ENCODE measurements at places on chromosomes 6 and 20.

DNA sequence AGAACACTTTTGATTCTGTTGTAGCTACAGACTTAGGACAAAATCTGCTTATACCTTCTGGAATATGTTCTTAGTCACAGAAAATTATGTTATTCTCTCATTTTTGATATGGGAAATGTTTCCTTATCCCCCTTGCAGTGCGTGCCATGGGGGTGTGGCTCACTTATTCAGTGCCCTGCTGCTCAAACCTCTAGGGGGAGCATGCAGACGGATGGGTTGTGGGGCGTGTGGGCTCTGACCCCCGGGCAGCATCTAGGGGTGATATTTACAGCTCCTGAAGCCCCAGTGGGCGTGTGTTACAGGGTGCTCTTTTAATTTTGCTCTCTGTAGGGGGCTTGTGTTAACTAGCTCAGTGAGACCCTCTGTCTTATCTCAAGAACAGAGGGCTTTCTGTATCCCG lies 61.3 kb upstream of the FERMT1 start:
- no peak for DNase-seq

- peak; percentile 67 for DNase-seq
Observed at GRCh38 chr6:125858427-125859320, 67.9 kb downstream of the NCOA7 start.

DNA sequence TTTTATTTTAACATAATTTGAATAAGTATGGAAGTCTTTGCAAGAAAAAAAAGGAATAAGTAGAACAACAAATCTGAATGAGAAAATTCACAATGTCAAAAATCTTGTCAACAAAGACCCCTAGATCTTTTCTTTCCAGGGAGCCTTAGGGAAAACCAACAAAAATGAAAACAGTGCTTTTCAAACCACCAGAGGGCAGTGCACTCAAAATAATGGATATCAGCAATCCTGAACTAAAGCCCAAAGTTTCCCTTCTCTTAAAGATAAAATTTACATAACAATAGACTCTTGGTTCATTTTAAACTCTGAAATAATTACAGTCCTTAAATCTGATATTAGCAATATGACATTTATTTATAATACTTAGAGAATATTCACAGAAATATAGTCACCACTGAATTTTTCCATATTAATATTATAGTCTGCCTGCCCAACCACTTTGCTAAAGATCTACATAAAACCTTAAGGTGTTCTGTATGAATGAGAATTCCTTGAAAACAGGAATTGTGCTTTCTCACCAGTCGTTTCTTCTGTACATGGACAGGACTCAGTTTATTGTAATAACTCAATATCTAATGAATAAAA lies 105.3 kb upstream of the BMP5 start:
- peak; percentile 52 for DNase-seq

GRCh38 chr6:113396730-113397129 lies 460.4 kb upstream of the MARCKS start:
- DNase-seq, result no peak

GRCh38 chr20:34904202-34904621 lies 27.8 kb downstream of the ACSS2 start:
- no peak for DNase-seq

DNA sequence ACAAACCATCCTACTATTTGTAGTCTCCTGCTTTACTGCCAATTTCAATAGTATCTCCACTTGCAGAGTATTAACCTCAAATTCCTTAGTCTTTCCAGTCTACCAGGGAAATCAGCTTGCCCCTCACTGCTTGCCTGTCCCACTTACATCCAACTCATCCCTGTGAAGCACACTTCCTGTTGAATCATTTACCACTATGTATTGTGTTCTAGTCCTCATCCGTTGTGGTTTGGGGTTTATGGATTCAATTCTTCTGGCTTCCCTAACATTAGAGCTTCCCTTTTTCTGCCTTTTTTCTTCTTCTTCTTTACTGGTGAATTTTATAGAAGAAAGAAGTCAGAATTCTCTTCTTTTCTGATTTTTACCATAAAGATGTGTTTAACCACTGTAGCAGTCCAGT lies 5.1 kb upstream of the TXLNB start:
- peak; percentile 67 for DNase-seq

DNA sequence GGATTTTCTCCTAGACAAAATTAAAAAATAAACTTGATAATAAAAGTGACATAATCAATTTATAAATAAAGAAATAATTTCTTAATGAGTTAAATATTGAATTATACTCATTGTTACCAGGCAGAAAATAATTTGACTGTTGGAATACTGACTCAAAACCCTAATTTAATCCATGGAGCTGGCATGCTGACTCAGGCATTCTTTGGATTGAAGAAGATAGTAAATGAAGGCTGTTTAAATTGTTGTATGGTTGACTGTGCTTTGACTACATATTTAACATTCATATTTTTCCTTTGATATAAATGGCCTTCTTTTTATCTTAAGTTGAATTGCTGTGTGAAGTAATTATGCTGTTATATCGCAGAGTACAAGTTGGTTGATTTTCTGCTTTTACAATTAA lies 11.7 kb downstream of the MANEA start:
- no peak for DNase-seq

DNA sequence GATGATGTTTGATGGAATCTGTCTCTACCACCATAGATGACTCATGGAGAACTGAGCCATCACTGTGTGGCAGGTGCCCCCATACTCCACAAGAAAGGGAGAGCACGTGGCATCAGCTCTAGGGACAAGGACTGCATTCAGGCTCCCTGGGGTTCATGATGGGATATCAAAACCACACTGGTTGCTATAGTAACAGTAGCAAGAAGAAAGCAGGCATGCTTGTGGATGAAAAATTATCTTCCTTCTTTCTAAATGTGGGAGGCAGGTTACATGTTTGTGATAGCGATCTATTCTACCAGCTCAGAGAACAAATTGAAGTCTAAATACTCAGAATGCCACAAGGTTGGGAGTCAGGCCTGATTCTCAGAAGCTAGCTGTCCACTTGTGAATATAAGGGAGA lies 224.2 kb downstream of the ARHGAP18 start:
- no peak for DNase-seq

GRCh38 chr6:22928775-22929174 lies 359.4 kb downstream of the HDGFL1 start:
- DNase-seq, result no peak

GRCh38 chr6:121828146-121828886 lies 392.9 kb downstream of the GJA1 start:
- peak; percentile 46 for DNase-seq

GRCh38 chr20:3454831-3455230 lies 16.0 kb upstream of the ATRN start:
- DNase-seq, result no peak

DNA sequence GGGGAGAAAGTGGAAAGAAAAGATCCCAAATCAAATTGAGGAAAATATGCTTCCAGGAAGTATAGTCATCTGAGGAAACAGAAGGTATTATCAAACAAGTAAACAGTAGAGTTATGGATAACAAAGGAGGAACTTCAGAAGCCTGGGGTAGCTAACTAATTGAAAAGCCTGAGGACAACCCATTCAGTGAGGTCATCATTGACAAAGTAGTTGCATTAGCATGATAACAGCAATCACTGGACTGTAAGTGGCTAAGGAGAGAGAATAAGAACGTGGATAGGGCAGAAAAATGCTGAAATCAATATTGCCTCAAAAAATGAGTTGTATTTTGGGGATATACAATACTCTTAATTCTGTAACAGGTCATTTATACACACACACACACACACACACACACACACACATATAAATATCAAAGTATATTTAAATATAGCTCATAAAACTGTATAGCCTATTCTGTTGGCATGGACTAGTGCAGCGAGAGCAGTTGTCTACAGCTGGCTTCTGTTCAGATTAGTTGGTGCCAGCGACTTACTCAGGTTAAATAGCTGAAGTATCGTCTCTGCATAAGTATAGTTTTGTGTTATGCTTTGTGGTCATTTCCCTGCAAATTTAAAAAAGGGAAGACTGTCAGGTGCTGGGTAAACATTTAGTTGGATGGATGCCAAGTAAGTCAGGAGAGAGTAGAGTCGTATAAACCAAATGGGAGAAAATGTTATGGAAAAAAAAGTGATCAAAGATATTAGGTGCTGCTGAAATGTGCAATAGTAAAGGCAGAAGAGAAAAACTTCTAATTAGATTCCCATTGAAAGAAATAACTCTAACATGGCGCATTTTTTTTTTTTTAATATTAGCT lies 33.8 kb upstream of the CTAGE9 start:
- no peak for DNase-seq

DNA sequence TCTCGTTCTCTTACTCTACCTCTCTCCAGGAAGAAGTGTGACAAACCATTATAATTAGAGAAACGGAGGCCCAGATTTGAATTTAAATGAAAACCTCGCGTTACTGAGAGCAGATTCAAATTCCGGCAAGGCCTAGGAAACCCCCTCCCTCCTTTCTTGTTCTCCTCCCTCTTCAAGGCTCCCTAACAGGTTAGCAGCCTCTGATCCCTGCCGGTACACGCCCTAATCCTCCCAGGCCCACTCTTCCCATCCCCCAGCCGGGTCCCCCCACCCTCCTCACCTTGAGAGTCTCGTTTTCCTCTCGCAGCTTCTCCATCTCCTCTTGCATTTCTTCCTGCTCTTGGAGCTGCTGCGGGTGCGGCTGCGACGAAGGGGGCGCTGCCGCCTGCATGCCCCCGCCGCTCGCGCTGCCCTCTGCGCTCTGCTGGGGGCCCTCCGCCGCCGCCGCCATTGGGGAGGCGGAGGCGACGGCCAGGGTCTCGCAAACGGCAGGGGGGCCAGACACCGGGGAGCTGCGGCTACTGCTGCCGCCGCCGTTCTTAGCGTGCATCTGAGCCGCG lies 3.8 kb downstream of the MTCL3 start:
- no peak for DNase-seq

DNA sequence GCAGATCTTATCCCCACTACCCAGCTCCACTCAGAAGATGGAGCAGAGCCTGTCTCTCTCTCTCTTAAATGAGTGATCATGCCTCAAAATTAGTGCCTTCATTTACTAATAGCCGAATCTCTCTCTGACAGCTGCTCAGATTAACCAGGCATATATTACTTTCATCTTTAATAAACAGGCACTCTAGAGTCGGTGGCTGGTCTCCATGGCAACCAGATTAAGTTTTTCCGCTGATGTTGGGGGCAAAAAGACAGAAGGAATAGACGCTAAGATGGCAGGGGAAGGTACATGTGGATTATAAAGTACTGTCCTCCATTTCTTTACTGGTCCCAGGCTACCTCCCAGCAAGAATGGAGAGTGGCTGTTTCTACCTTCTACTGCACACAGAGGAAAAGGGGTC lies 121.6 kb downstream of the QRSL1 start:
- DNase-seq, result no peak

- no peak for DNase-seq
Observed at GRCh38 chr6:44302856-44303255, 10.3 kb downstream of the AARS2 start.

- peak; percentile 52 for DNase-seq
Observed at GRCh38 chr6:45830441-45831139, 185.1 kb downstream of the CLIC5 start.

- DNase-seq, result no peak
Observed at GRCh38 chr6:116388924-116389323, 18.2 kb downstream of the DSE start.

GRCh38 chr6:250676-251075 lies 41.6 kb upstream of the DUSP22 start:
- no peak for DNase-seq

- DNase-seq, result no peak
Observed at GRCh38 chr6:69758214-69758613, 38.6 kb downstream of the LMBRD1 start.

GRCh38 chr6:108361312-108361932 lies 66.6 kb downstream of the AFG1L start:
- DNase-seq, result no peak

DNA sequence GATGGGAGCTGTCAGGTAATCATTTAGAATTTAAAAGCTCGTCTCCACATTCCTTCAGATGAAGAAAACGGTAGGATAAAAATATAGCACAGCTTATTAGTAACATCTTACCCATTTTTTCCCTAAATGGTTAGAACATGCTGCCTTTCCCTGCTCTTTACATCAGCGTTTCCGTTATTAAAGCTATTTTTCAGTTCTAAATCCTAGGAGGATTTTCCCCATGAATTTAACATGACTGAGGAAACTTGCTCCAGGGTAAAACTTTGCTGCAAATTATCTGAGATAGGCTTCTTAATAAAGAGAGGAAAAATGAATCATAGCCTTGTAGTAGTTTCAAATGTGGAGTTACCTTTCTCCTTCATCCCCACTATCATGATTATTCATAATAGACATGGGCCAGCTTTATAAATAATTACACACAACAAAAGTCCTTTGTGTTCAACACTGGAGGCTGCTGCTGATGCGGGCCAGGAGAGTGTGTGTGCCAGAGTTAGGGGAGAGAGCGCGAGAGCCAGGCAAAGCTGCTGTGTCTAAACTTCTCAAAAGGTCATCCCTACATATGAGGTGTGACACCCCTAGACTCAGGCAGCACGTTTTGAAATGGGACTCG lies 24.4 kb downstream of the MYLIP start:
- DNase-seq, result no peak

DNA sequence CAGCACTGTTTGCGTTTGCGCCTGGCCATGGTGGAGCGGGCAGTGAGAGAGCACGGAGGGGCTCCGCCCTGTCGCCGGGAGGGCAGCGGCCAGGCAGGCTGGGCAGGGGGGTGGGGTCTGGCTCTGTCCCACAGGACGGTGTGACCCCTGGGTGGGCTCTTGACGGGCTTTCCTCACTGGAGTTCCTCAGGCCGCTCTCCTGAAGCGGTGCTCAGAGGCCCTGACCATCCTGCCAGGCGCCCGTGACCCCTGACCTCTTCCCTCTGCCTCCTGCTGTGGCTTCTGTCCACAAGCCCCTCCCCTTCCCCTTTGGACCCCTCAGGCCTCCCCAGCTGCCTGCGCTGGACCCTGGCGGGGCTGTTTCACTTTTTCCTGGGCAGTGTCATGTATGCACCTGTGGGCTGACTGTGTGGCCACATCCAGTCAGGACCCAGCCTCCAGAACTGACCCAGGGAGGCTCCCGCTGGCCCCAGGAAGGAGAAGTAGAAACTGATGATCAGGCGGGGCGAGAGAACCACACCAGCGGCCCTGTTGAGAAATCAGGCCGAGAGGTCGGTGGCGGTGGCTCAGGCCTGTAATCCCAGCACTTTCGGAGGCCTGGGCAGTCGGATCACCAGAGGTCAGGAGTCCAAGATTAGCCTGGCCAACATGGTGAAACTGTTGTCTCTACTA lies 1.2 kb downstream of the OGFR start:
- DNase-seq, result no peak
